ENCODE measurements at places on chromosomes 2 and 18. TPM values are rescaled to one million over a fixed set of nuclear protein-coding genes. Genes with fewer than 3 reads are reported as not detected.

ZNG1B gene
- 62.5 TPM for polyA plus RNA-seq

MAP3K19 gene
- 0.78 TPM for polyA plus RNA-seq

TIGD1 gene
- polyA plus RNA-seq = 14.7 TPM

IL18R1 gene
- 2.1 TPM for polyA plus RNA-seq

- no peak for DNase-seq
These were observed 44.7 kb downstream of the CAVIN2 start for GRCh38 chr2:191802180-191802579.

GRCh38 chr2:119254601-119255080 is 31.0 kb downstream of the STEAP3 start:
- DNase-seq = no peak
